ENCODE measurements at places on chromosomes 2 and 18.

- DNase-seq, result no peak
These were observed 67.9 kb upstream of the PNPT1 start for GRCh38 chr2:55761526-55761925.

DNA sequence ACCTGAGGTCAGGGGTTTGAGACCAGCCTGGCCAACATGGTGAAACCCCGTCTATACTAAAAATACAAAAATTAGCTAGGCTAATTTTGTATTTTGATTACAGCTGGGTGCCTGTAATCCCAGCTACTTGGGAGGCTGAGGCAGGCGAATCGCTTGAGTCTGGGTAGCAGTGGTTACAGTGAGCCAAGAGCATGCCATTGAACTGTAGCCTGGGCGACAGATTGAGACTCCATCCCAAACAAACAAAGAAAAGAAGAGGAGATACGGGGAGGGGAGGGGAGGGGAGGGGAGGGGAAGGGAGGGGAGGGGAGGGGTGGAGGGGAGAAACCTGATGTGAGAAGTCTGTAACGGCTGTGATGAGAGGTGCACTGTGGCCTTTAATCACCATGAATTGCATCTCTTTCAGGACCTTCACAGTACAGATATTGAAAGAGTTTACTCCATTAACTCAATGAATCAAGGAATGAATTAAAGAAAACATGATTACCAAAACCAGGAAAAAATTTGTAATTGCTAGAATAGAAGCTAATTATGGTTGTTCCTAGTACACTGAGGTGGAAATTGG, 135.3 kb downstream of the CALCRL start:
- no peak for DNase-seq

- no peak for DNase-seq
These were observed 83.6 kb downstream of the FARSB start for GRCh38 chr2:222572264-222572721.

DNA sequence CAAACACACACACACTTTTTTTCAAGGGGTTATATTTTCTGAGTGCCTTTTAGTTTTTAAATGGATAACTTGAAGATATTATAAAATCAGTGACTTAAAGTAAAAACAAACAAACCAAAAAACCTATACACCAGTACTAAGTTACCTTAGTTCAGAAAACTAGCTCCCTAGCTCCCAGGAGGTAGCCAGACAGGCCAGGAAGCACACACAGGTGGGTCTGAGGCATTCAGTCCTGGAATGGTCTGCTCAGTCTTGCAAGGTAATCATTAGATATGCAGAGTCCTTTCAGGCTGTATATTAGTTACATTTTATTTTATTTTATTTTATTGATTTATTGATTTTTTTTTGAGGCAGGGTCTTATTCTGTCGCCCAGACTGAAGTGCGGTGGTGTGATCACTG, 10.7 kb upstream of the DYNC2LI1 start:
- DNase-seq, result no peak

DNA sequence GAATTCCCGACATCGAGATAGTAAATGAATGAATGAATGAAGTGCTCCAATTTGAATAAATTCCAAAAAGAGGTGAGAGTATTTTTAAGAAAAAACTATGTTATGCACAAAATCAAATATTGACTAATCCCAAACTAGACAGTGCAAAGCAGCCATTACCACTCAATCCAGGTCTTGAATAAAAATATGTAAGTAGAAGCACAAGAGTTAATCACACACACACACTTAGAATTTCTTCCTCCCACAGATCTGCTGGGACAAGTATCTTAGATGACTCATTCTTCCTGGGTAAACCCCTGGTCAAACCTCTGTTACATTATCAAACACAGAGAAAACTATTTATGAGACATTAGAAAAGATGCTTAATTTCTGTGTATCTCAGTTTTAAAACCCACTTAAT, 102.0 kb downstream of the PLA2R1 start:
- DNase-seq, result peak; percentile 5
